ENCODE measurements at places on chromosomes 1 and 21.

- no peak for DNase-seq
Observed at GRCh38 chr1:17081439-17081838, 27.6 kb upstream of the SDHB start.

DNA sequence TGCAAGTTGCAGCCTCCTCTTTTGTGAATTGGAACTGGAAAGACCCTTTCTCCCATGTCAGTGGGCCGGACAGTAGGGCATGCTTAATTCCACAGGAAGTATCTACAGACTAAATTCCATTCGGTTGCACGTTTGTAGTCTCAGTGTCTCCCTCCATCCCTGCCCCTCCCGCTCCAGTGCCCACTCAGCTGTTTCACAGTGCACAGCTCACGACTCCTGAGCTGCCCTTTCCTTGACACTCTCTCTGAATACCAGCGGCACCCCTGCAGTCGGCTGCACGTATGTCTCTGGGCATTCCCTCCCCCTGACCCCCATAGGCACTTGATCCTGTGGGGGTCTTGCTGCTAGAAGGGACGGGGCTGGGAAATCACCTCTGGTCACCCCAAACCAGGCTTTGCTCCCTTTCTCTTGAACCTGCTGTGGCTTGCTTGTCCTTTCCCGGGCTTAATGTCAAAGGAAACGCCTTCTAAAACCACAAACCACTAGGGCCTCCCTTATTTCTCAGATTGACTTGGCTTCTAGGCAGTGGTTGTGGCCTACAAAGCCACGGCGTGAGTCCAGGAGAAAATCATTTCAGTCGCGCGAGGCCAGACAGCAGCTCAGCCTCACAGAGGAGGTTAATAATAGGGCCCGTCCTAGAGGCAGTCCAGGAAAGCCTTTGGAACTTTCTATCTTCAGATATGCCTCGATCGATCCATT is 365.3 kb upstream of the PROX1 start:
- peak; percentile 32 for DNase-seq

- no peak for DNase-seq
Observed at GRCh38 chr21:46500224-46500861, 41.7 kb downstream of the DIP2A start.

DNA sequence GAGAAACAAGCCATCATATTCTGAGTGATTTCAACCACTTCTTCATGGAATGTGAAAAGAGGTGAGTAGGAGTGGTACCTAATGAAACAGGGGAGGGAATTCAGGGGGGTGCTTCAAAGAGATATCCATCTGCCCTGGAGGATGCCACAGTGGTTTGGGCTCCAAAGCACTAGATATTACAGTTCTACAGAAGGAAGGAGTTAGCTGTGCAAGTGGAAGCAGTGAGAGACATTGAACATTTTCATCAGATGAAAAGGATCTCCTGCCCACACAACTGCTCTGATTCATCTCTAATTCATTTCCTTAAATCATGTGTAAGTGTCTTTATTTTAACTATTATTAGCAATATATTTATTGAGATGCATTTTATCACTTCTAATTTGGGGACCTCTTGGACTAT is 2.8 kb upstream of the RGS5 start:
- DNase-seq: no peak

DNA sequence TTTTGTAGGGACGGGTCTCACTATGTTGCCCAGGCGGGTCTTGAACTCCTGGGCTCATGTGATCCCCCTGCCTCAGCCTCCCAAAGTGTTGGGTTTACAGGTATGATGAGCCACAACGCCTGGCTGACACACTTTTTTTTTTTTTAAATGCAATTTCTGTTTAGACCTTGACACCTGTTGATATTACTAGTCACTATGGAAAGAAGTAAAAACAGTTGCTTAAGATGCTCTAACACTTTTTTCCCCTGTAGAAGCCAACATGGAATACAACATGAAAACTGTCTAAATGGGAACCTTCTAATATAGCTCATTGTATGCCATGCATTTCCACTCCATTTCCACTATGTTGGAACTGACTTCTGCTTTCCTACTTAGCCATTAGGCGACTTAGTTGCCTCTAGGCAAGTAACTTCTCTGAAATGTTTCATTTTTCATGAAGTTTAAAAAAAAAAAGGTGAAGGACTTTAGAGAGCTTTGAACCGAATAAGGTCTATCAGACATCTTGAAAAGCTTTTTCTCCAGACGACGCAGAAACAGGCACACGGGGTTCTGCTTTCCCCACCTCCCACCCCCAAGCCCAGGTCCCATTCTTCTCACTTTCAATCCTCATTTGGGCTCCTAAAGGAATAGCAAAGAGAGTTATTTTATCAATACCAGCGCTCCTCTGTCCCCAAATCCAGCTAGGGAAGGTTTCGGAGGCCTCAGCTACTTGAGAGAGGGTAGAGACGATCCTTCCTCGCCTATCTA is 648 bp upstream of the DR1 start:
- DNase-seq: no peak

DNA sequence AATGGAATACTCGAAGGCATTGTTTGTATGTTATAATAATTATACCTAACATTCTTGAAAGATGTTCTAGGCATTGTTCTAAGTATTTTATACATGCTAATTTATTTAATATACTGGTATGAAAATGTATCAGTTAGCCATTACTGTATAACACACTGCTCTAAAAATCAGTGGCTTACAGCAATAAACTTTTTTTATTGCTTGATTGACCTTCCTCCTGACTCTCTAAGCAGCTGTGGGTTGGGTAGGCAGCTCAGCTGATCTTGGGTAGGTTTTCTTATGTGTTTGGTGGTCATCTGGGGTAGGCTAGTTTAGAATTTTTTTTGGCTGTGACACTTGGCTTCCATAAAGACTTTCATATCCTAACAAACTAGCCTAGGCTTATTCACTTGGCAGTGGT is 100.2 kb upstream of the SYT6 start:
- no peak for DNase-seq

DNA sequence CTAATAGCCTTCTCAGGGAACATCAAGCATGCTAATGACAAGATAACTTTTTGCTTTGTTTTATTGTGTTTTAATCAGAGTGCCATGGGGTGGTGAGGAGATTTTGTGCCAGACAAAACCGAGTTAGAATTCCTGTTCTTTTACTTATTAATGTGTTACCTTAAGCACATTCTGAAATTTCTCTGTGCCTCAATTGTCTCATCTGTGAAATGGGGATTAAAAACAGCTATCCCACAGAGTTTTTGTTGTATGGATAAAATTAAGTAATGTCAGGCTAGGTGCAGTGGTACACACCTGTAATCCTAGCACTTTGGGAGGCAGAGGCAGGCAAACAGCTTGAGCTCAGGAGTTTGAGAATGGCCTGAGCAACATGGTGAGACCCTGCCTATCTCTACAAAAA is 138.0 kb downstream of the PROX1 start:
- no peak for DNase-seq

GRCh38 chr1:162009501-162010174 is 14.0 kb downstream of the OLFML2B start:
- no peak for DNase-seq

GRCh38 chr1:145926686-145927062 is 610 bp downstream of the RBM8A start:
- DNase-seq: peak; percentile 71

DNA sequence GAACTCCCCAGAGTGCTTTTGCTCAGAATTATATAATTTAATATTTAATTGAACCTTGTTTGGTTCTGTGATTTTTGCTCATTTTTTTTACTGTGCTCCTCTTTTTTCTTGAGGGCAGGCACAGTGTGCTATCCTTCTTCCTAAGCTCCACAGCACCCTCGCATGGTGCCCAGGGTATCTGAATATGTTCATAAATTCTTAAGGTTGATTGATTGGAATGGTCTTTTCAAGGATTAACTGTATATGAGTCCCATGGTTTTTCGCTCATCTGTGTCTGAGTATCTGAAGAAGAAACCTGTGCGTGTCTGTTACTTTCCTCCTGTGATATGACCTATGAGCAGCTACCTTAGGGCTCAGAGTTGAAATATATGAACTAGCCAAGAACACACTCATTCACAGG is 393.7 kb downstream of the HLX start:
- DNase-seq: no peak

DNA sequence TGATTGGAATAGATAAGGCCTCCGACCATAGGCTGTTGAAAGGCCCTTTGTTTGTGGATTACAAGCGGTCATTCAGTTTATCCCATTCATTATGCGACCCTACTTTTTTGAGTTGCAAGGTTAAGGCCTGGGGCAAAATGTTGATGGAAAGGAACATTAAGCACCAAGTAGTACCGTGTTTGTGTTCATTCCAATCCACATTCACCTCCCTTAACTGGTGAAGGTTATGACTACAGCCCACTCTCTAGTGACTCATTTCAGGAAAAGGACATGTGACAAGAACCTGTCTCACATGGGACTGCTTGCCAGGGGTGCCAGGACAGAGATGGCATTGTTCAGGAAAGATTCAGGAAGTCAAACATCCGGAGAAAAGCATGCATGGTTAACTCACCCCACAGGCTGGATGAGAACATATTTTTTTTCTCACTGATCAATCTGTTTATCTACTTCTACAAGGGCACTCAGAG is 81.6 kb downstream of the CD58 start:
- DNase-seq: no peak

DNA sequence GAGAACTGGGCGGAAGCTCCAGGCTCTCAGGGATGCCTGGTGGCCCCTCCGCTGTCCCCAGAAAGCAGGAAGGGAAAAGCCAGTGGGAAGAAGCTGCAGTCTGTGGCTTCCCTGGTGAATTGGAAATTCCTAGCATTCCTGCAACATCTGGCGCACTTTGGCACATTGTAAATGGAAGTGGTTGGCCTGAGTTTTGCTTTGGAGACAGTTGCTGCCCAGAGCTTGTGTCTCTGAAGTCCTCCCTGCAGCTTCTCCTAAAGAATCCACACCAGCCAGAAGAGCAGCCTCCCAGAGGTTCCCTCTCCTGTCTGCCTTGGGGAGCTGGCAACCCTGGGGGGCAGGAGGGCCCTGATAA is 48.2 kb downstream of the ARHGEF10L start:
- DNase-seq: no peak

DNA sequence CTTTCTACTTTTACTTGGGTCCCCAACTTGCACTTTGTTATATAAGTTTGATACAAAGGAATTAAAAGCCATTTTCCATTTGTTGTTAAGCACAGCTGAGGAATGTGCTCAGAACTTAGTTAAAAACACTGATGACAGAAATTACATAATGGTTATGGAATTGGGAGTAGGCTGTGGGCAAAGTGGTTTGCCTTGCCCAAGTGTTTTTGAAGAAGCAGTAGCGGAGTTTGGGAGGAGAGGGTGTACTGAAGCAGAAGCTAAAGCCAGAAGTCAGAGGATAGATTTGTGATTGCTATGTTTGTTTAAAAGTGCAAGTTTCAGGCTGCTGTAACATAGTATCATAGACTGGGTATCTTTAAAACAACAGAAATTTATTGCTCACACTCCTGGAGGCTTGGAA is 391.8 kb downstream of the DUSP10 start:
- no peak for DNase-seq

DNA sequence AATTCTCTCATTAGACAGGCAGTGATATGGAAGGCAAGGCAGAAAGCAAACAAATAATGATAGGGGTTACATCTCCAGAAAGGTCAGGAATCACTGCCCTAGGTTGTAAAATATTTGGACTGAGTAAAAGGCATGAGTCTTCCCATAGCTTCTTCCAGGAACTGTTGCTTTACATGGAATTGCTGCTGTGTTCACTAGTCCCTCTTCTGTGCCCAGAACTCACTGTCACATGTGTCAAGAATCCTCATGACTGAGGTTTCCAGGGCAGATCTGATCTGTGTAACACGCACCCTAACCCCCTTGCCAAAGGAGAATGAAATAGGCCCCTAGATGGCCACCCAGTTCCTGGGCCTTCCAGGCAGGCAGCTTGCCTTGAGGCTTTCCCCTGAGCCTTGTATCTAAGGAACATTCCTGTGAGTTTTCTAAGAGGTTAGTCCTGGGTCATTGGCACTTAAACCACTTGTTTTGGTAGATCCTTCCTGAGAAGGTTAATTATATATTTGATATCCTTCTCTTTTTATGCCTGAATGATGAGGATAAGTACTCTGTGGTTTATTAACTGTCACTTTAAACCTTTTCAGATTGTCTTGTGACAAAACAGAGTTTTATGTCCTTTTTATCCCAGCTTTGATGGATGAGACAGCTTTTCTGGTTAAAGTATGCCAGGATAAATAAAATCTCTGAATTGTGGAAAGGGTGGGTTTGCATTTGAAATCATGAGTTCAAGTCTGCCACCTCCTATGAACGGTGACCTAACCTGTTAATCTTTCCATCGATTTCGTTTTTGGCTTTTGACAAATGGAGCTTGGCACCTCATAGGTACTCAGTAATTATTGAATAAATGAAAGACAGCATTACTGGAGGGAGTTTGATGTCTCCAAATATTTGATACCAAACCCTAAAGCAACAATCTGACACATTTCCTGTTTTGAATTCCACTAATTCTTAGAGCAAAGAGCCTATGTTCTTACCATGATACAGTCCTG is 163.3 kb downstream of the DHRS3 start:
- no peak for DNase-seq

GRCh38 chr1:113742515-113742914 is 16.8 kb downstream of the PHTF1 start:
- no peak for DNase-seq

GRCh38 chr1:204885288-204885711 is 14.6 kb downstream of the NFASC start:
- DNase-seq: no peak

GRCh38 chr1:216020743-216021345 is 402.4 kb downstream of the USH2A start:
- no peak for DNase-seq

GRCh38 chr1:44693159-44693558 is 18.6 kb downstream of the ARMH1 start:
- no peak for DNase-seq

GRCh38 chr1:153291514-153291913 is 21.2 kb downstream of the PGLYRP3 start:
- no peak for DNase-seq

DNA sequence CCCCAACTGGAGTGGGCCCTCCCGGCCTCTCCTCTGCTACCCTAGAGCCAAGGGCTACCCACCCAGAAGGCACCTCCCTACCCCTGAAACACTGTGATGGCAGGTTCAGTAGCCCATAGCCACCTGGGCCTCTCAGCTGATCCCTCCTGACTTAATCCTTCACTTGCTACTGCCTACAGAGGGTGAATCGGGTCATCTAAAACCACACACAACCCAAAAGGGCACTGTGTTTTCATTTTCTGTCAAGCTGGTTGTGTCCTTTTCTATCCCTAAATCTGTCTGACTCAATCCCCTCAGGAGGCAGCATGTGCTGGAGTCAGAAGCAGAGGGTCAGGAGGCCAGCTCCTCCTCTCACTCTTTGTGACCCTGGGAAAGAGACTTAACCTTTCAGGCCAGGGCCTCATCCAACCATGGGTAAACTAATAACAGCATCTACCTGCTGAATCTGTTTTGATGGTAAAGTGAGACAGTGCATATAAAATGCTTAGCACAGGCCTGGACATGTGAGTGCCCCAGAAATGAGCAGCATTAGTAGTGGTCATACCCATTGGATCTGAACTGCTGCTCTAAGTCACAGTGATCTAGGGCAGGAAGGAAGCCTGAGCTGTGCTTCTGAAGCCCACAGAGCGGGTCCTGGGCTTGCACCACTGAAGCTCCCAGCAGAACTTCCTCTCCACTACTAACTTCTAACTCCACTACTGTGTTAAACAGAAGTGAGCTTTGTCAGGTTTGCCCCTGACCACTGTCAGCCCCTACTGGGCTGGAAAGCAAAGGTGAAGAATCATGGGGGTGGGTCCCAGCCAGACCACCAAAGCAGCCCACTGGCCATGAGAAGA is 11.0 kb downstream of the PMVK start:
- DNase-seq: no peak

- no peak for DNase-seq
Observed at GRCh38 chr1:69290291-69290690, 277.4 kb upstream of the LRRC7 start.

GRCh38 chr1:201180141-201180540 is 10.5 kb upstream of the IGFN1 start:
- DNase-seq: no peak

GRCh38 chr1:88088481-88088880 is 595.6 kb upstream of the PKN2 start:
- DNase-seq: no peak

Data from stimulated activated CD8-positive, alpha-beta memory T cell treated with anti-CD3 and anti-CD28 coated beads, Interleukin-4, amount 100 ng/mL, for 48 hours (primary cell).